ENCODE measurements at places on chromosomes 13 and 19.

DNA sequence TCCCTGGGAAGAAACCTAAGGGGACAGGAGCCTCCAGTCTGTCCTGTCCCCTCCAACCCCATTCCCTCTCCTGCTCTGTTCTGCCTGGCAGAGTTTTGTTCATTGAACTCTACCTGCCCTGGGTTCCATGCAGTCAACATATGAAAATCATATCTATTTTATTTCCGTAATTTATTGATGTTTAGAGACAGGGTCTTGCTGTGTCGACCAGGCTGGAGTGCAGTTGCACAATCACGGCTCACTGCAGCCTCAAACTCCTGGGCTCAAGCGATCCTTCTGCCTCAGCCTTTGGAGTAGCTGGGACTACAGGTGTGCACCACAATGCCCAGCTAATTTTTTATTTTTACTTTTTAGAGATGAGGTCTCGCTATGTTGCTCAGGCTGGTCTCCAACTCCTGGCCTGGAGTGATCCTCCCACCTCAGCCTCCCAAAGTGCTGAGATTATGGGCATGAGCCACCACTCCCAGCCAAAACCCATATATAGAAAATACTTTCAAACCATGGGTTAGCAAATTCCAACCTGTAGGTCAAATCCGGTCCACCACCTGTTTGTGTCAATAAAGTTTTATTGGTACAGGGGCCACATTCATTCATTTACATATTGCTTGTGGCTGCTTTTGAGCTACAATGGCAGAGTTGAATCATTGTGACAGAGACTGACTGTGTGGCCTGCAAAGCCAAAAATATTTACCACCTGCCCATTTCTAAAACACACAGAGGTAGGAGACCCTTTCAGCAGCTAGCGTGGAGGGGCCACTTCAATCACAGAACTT is 39.3 kb downstream of the FBN3 start:
- no peak for DNase-seq

- no peak for DNase-seq
Measured at GRCh38 chr19:41703602-41704293, 4.7 kb upstream of the CEACAM5 start.

DNA sequence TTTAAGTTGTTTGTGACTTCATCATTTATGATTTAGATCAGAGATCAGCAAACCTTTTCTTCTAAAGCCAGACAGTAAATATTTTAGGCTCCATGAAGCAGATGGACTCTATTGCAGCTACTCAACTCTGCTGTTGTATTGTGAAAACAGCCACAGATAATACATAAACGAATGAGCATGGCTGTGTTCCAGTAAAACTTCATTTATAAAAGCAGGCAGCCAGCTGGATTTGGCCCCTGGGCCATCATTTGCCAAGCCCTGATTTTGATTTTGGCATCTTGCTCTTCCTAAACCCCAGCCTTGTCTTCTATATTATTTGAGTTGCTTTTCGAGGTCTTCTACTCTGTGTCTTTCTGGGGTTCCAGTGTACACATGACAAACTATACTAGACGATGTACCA is 41.3 kb downstream of the RNASEH2B start:
- no peak for DNase-seq

GRCh38 chr19:34560229-34560628 is 78.7 kb downstream of the WTIP start:
- no peak for DNase-seq

GRCh38 chr13:75832812-75833211 is 196.7 kb downstream of the LMO7 start:
- no peak for DNase-seq

GRCh38 chr13:45718992-45719391 is 16.9 kb downstream of the CBY2 start:
- DNase-seq, result no peak

DNA sequence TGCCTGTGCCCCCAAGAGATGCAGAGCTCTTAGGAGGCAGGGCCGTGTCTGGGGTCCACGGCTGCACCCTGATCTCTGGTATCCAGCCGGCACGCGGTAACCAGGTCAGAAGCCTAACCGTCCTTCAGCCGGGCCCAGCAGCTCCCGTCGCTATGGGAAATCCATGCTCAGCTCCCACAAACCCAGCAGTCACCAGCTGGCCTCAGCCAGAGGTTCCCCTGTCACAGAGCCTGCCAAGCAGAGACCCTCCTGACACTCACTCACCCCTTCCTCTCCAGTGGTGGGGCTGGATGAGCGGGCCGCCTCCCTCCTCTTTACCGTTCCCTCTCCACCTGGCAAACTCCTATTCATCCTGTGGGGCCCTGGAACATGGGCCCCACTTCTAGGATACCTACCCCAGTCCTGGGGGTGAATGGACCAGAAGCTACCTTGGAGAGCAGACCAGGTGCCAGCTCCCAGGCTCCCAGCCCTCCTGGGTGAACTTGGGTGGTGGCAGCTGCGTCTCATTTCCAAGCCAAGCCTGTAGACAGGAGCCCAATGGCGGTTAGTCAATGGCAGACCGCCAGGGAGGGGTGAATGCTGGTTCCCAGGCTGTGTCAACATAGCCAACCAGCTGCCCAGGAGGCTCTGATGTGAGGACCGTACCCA is 21.4 kb upstream of the TCF3 start:
- DNase-seq, result no peak

DNA sequence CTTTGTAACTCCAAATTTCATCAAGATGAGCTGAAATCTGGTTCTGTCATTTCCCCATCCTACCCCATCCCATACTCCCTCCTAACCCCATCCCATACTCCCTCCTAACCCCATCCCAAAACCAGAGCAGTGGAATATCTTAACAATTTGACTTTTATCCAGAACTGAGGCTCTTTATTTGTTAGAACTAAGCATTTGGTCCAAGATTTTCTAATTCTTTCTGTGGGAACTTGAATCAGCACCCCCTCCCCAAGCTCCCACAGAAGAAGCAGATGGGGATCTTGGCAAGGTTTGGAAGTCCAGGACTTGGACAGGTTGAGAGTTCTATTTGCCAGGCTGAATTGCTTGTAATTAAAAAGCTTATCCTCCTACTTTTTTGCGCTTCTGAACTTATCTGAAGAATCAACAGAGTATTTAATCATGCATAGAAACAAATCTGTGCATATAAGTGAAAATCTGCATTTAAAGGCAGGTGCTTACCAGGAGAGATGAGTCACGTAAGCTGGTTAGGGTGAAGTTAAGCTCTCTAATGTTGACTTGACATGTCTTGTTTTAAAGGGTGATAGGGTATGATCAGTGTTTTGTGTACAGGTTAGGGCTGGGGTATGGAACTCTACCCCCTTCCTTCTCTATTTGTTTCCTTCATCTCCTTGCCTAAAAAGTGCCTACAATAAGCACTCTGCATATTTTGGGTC is 111.1 kb downstream of the COG6 start:
- DNase-seq, result no peak

GRCh38 chr19:56319991-56320390 is 5.4 kb upstream of the ZSCAN5A start:
- no peak for DNase-seq

DNA sequence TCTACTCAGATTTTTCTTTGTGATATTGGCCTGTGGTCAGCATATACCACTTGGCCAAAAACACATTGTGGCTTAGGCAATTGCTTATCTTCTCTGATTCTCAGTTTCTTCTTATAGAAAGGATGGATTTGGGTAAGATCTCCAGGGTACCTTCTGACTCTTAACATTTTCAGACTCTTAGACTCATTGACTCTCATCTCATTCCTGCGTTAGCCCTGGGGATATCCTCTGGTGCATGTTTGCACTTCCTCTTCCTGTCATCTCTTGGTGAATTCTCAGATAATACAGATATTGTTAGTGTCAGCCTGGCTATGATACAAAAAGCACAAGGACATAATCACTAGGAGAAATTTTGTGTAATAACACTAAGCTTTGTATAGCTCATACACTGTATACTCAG is 492.5 kb upstream of the GPC6 start:
- DNase-seq, result no peak

DNA sequence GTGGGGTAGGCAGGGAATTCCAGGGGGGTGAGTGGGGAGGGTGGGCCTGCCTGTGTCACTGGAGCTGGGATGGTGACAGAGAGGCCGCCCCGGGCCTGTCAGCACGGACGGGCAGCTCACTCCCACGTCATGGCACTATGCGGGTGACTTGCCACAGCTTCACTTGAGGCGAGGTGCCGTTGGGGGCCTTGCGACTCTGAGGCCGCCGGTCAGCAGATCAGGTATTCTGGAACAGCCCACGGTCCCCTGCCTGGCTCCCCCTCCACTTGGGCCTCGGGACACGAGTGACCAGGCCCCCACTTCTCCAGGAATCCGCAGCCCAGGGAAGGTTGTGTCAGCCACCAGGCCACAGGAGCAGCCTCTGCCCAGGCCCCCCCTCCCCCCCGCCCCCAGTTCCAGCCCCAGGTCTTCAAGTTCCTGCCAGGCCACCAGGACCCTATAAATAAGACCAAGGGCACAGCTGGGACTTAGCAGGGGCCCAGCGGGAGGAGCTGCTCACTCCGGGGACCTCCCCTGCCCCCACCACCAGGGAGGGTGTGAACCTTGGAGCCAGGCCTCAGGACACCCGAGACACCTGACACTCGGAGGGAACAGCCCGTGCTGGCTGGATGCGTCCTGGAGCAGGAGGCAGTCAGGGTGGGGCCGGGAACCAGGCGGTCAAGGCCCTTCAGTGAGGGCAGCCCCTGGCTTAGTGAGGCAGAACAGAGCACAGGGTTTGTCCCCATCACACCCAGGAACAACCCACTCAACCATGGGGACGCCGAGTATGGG is 2.7 kb upstream of the MIDN start:
- no peak for DNase-seq

- no peak for DNase-seq
Measured at GRCh38 chr13:46629811-46630413, 76.9 kb downstream of the LRCH1 start.

DNA sequence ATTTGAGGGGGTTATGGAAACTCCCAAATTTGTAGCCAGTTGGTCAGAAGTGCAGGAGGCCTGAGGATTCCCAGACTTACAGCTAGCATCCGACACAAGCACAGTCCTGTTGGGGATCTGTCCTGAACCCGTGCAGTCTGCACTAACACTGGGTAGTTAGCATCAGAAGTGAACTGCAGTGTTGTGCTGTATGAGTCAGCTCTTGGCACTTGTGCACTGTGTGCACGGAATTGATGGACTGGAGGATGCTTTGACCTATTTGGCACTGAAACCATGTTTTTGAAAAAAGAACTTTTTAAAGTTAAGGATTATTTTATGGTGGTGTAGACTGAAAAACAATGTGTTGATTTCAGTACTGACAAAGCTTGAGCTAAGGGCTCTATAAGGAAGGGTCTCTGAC is 279.0 kb downstream of the NHLRC3 start:
- DNase-seq, result no peak

Data from CD8-positive, alpha-beta memory T cell (primary cell).